ENCODE measurements at places on chromosomes 1 and 21. TPM values are rescaled to one million over a fixed set of nuclear protein-coding genes. Genes with fewer than 3 reads are reported as not detected.

Gene VPS13D
- total RNA-seq, result 98.7 TPM

Gene MAEL
- 4.7 TPM for total RNA-seq

GRCh38 chr1:11828511-11828910, 19.1 kb downstream of the NPPA start:
- no peak for DNase-seq

Gene GBP3
- total RNA-seq, result 6.5 TPM

DNA sequence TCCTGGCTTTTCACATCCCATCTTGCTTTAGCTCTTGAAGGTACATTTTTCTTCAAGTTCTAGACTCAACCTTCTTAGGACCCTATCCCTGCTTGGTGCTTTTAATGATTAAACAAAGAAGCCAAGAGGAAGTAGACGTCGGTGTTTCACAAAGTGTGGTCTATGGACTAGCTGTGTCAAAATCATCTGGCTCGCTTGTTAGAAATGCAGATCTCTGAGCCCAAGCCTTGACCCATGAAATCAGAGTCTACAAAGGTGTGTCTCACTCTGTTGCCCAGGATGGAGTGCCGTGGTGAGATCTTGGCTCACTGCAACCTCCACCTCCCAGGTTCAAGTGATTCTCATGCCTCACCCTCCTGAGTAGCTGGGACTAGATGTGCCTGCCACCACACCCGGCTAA, 295.5 kb upstream of the KAZN start:
- no peak for DNase-seq

Gene TMEM54
- total RNA-seq, result 22.5 TPM

GRCh38 chr1:107141491-107142126, 770 bp downstream of the NTNG1 start:
- DNase-seq, result no peak

Gene MACO1
- 9.4 TPM for total RNA-seq

- no peak for DNase-seq
Measured at GRCh38 chr1:38053416-38054091, 7.0 kb upstream of the POU3F1 start.

Gene UBE2U
- total RNA-seq, result 1.2 TPM

Gene PTCH2
- total RNA-seq, result 0.46 TPM

DNA sequence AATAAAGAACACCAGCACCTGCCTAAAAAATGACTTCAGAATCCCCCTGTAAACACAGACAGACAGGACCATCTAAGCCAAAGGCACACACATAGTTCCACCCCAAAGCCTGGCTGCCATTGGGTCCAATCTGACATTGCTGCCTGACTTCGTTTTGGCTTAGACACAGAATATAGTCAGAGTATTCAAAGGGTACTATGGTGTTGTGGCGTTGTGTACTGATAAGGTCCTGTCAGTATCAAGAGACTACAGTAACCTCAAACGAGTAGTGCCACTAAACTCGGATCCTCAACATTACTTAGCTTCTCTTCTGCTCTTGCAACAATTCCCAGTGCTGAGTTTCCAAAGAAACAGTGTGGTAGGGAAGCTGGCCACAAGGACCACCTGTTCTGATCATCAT, 169.3 kb upstream of the NR5A2 start:
- DNase-seq, result no peak

Gene CNR2
- not detected for total RNA-seq

GRCh38 chr1:21518774-21519455, 9.7 kb downstream of the ALPL start:
- DNase-seq, result no peak

DNA sequence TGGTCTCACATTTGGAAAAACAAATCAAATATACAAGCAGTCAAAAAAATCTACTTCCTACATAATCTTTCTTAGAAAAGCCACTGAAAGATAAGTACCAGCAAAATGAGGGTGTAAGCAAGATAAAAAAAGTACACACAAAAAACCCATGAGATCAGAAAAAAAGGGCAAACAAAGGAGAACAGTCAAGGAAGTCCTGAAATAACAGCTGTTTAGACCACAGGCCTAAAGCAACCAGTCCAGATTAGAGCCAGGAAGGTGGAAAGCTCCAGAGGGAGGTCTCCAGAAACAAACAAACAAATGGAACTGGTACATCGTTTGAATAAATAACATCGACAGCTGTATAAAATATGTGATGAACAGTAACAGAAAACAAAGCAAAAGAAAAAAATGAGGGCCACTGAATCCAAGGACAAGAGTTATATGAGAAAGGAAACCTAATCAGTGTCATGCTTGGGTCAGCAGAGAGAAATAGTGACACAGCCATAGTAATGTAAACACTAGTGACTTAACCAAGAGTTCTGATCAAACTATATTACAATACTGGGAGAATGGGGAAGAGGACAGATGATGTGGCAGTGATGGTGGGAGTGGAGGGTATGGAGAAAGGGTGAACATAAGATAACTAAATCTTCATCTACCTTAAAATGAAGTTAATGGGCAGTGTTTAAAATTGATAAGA, 67.5 kb downstream of the NVL start:
- no peak for DNase-seq

DNA sequence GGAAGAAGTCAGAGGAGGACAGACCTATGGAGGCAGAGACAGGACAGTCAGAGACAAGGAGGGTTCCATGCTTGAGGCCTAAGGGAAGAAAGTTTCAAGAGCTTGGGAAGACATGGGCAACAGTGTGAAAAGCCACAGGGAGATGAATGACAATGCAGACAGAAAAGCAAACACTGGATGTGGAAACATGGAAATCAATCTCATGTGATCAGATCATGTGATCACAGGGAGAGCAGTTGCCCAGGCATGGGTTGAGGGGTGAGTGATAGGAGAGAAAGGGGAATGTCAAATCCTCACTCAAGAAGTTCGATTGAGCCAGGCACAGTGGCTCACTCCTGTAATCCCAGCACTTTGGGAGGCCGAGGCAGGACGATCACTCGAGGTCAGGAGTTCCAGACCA, 17.2 kb downstream of the PTAFR start:
- no peak for DNase-seq

Gene NCMAP
- 0.09 TPM for total RNA-seq

GRCh38 chr1:89971600-89971999, 23.3 kb upstream of the ZNF326 start:
- no peak for DNase-seq

DNA sequence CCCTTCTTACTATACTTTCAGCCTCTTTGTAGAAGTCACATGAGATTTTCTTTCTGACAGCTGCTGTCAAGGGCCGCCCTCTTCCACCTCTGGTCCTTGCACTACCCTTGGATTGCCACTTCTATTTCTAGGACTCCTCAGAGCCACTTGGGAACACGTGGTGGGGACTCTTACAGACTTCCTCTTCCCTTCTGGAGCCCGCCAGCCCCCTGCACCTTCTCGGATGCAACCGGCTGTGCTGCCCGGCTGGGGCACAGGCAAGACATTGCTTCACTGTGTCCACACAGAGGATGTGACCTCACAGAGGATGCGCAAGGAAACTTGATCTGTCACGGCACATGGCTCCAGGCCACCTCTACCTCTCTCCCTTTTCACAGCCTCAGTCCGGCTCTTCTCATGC, 2.4 kb upstream of the IKBKE start:
- DNase-seq, result no peak

Gene PLEKHA6
- 18.0 TPM for total RNA-seq

DNA sequence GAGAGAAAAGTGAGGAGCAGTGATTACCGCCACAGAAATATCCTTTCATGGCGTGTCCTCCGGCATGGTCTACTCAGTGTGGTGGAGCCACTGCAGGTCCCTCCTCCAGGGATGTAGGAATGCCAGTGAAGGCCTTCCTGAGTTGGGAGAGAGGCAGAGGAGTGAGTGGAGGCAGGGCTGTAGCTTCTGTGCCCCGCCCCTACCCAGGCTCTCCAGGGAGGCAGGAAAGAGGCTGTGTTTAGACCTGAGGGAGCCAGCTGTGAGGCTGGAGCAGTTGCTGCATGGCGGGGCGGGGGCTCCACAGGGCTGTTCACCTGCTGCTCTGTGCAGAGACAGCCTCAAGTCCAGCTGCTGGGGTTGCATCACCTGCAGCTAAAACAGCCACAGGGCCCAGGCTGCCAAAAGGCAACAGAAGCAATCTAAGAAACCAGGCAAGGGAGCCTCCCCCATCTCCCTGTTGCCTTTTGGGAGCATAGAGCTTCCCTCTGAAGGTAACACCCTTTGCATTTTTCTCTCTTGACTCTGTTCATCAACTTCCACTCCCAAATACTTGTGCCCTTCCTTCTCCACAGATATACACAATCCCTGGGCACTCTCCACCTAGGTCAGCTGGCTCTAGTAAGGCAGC, 801 bp upstream of the ANXA9 start:
- no peak for DNase-seq

Gene SPRR1B
- not detected for total RNA-seq

Gene IPO9
- 23.8 TPM for total RNA-seq

- peak; percentile 78 for DNase-seq
Measured at GRCh38 chr1:47725992-47726855, 271.0 kb downstream of the TRABD2B start.

Gene SH3BGRL3
- total RNA-seq, result 18.4 TPM

GRCh38 chr1:31441970-31442647, 29.1 kb downstream of the SERINC2 start:
- DNase-seq, result no peak

Gene C1QC
- 15.9 TPM for total RNA-seq

- peak; percentile 64 for DNase-seq
Measured at GRCh38 chr1:78005755-78006154, 1.0 kb downstream of the DNAJB4 start.

DNA sequence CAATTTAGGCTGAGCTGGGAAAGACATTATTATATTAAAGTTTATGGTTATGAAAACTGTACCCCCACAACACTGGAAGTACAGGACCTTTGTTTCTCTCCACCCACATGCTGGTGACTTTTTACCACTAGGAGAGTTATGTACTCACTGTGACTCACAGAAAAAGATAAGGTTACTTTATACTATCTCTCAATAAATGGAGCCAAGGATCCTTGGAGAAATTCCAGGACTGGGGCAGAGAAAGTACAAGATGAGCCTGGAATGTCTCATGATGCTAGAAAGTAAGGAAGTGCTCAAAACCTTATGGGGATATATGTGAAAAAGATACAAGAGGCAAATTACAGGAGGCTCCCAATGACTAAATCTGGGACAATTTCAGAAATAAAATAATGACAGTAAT, 63.9 kb upstream of the C1orf105 start:
- no peak for DNase-seq

Gene CHI3L1
- total RNA-seq, result not detected

GRCh38 chr1:116515702-116516101, 55.1 kb downstream of the CD58 start:
- no peak for DNase-seq

- DNase-seq, result no peak
Measured at GRCh38 chr1:17745479-17745955, 9.6 kb upstream of the ACTL8 start.

Gene SPRR1A
- total RNA-seq, result not detected

DNA sequence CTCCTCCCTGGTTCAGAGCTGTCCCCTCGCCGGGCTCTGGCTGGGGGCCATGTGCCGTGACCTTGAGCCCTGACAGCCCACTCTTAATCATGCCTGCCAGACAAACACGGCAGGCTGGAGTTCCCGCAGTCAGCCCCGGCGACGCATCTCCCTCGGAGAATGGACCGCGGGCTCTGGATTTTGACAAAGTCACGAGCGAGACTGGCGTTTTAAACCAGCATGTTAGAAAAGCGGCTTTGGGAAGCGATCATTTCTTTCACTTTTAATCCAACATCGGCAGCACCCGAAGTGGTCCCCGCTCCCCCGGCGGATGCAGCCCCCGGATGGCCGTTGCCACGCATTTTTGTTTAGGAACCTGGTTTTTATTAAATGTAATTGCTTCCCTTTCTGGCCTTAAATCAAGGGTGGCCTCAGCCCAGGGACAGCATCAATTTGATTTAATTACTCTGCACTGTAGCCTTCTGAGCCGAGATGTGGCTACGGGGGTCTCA, 70.9 kb downstream of the PRDM16 start:
- DNase-seq, result no peak

Gene NEK2
- 0.12 TPM for total RNA-seq

DNA sequence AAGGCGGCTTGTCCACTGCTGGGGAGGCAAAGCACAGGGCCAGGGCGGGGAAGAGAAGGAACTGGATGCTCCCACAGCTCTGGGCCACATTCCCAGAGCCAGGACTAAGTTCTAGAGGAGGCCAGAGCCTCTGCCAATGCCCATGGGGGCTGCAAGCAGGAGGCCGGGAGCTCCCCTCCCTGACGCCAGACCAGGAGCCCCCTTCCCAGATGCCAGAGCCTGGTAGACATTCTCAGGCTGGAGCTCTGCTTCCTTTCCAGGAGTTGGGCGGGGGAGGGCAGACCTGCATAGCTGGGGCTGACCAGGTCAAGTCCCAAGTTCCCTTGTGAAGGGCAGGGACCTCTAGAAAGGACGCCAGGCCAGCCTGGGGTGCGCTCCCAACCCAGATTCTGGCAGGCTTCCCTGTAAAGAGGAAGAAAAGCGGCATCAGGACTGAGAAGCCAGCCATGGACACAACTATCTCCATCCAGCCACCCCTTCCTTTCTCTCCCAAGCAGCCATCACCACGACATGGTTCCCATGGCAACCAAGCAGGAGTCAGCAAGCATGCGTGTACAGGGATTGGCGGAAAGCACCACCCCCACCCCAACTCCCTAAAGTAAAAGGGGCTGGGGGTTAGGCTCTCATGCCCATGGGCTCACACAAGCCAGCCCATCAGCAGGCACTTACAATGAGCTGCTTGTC, 13.4 kb downstream of the KIF21B start:
- no peak for DNase-seq

Gene USH2A
- total RNA-seq, result 4.9 TPM

GRCh38 chr1:19892628-19893168, 10.5 kb downstream of the OTUD3 start:
- no peak for DNase-seq

GRCh38 chr1:11176081-11176706, 13.0 kb upstream of the ANGPTL7 start:
- DNase-seq, result peak; percentile 26

DNA sequence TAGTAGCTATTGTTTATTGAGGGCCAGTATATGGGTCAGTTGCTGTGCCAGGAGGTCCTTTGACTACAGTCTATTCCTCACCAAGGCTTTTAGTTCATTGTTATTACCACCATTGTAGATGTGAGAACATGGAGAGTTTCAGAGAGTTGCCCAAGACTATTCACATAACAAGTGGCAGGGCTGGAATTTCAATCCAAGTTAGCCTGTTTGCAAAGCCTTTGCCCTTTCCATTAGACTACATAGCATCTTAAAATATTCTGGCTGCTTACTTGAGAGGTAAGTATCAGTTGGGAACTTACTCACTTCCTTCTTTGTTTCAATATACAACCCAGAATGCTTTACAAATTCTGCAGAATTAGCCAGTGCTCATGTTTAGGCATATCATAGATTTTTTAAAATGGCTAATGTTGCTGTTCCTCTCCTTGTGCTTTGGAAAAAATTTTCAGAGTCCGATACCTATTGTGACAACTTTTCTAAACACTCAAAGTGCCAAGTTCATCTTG, 141.2 kb downstream of the FGGY start:
- no peak for DNase-seq

- DNase-seq, result peak; percentile 56
Measured at GRCh38 chr1:164440232-164440631, 118.8 kb upstream of the PBX1 start.

DNA sequence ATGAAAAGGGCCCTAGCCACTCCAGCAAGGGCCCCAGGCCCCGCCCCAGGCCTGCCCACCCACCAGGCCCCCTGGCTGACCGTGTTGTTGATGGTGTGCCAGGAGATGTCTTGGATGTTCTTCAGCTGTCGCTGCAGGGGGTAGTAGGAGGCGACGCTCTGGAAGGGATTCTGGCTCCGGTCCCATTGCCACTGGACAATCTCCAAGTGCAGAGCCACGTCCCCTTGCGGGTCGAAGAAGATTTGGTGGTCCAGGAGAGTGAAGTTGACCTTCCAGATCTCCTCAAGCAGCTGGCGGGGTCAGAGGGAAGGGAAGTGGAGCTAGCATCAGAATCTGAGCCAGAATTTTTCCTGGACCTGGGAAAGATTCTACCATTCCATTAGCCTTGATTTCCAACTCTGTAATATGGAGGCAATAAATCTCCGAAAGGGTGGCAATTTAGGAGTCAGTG, 10.2 kb downstream of the TAS1R2 start:
- no peak for DNase-seq
